Fibroblast of pulmonary artery (primary cell): ENCODE measurements at places on chromosomes 1 and 21.

DNA sequence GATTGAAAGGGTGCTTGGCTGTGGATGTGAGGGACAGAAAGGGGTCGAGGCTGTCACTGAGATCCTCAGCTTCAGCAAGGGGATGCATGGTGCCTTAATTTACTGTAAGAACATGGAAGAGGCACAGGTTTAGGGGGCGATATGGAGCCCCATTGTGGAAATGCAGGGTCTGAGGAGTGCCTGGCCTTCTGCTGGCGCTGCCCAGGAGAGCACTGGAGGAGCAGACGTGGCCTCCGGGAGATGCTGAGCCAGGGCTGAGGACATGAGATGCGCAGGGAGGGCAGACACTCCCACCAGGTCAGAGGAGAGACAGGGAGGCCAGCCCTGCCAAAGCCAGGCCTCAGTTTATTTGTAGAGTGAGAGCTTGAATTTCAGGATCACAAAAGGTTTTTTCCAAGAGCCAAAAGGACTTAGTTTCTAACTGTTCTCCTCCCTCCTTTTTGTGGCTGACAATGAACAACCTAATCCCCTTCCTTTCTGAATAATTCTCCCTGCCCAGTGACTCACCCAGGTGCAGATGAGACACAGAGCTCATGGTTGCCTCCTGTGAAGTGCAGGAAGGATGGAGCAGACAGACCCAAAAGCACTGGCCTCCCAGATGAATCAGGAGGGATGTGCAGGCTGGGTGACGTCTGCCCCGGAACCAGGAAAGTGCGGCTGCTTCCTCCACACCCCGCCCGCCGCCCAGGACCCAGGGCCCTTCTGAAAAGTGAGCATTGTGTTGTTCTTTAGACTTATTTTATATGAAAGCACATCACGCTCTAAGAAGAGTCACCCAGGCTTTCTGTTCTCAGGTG, 73.0 kb upstream of the TMPRSS2 start:
- DNase-seq: no peak

DNA sequence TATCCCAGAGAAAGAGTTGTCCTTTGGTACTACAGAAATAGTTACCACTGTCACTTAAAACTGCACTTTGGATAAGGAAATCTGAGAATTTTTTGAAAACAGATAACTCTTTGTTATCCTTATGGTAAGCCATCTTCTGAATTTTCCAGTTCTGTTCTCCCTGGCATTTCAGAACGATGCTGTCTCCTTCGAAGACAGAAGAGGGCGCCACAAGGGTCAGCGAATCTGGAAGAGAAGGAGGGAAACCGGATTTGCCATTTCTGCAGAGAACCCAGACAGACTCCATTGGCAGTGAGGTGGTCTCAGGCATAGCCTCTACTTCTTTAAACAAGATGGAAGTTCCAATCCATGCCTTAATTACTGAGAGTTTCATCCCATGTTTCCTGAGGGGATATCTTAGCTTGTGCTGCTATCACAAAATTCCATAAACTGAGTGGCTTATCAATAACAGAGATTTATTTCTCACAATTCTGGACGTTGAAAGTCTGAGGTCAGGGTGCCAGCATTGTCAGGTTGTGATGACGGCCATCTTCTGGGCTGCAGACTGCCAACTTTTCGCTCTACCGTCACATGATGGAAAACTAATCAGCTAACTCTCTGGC, 6.4 kb downstream of the FCRL2 start:
- DNase-seq: no peak

DNA sequence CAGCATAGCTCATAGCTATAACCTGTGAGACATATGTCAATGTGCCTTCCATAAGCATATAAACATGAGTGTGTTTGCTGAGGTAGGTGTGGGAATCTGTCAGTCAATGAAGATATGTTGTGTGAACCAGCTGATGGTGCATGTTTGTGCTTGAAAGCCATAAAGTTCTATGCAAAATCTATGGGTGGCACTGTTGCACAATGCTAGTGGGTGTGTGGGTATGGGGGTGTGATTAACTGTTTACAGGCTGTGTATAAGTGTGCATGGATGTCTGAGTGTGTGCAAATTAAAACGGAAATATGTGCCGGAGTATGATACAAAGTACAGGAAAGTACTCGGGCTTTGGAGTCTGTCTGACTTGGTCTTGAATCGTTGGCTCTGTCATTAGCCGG, 1.0 kb upstream of the ATP2B4 start:
- DNase-seq: peak; percentile 59

- DNase-seq: peak; percentile 90
Measured at GRCh38 chr1:206814716-206815341, 42.5 kb upstream of the IL10 start.

- no peak for DNase-seq
Measured at GRCh38 chr1:223770621-223771315, 58.4 kb downstream of the CAPN2 start.

DNA sequence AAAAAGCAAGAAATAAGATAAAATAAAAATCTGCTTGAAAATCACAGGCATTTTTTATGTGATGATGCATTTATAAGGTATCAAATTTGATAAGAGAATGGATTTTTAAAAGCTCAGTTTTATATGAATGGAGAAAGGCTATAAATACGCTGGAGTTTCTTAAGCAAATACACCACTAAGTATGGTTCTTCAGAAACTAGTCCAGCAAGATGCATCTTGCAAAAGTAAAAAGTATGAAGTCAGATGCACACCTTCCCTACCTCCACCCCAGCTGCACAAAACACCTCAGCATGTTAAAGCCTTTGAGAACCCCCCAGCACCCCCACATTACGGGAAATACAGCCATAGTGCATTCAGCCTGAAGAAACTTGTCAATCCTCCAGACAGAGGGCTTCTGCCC, 143.1 kb upstream of the PROX1 start:
- DNase-seq: no peak

- peak; percentile 25 for DNase-seq
Measured at GRCh38 chr1:199774433-199775089, 252.9 kb upstream of the NR5A2 start.

GRCh38 chr1:156553860-156554485, 18.4 kb downstream of the IQGAP3 start:
- no peak for DNase-seq

GRCh38 chr1:98287626-98288025, 366.8 kb upstream of the DPYD start:
- DNase-seq: no peak

GRCh38 chr1:23019863-23020625, 776 bp downstream of the KDM1A start:
- peak; percentile 45 for DNase-seq

DNA sequence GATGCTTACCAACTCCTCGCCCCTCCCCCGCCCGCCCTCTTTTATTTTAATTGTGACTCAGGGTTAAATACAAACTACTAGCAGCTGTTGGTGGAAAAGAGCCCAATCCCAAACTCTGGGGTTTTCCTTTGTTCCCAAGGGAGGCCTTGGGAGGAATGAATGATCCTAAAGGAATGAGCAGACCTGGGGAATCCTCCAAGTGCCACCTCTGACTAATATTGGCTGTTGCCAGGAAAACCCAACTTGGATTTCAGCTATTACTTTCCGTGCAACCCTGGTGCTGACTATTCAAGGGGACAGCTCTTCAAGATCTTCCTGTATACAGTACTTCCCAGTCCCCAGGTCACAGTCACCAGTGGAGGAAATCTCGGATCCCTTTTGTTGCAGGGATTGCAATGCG, 1.3 kb upstream of the S100A10 start:
- DNase-seq: peak; percentile 93

- no peak for DNase-seq
Measured at GRCh38 chr1:163747261-163747660, 425.5 kb downstream of the NUF2 start.

- DNase-seq: no peak
Measured at GRCh38 chr1:24535778-24536177, 20.1 kb upstream of the NCMAP start.
